ENCODE measurements at places on chromosomes 11 and 22. TPM values are rescaled to one million over a fixed set of nuclear protein-coding genes. Genes with fewer than 3 reads are reported as not detected.

- DNase-seq: no peak
These were observed 16.5 kb downstream of the RHBDD3 start for GRCh38 chr22:29251265-29251664.

DNA sequence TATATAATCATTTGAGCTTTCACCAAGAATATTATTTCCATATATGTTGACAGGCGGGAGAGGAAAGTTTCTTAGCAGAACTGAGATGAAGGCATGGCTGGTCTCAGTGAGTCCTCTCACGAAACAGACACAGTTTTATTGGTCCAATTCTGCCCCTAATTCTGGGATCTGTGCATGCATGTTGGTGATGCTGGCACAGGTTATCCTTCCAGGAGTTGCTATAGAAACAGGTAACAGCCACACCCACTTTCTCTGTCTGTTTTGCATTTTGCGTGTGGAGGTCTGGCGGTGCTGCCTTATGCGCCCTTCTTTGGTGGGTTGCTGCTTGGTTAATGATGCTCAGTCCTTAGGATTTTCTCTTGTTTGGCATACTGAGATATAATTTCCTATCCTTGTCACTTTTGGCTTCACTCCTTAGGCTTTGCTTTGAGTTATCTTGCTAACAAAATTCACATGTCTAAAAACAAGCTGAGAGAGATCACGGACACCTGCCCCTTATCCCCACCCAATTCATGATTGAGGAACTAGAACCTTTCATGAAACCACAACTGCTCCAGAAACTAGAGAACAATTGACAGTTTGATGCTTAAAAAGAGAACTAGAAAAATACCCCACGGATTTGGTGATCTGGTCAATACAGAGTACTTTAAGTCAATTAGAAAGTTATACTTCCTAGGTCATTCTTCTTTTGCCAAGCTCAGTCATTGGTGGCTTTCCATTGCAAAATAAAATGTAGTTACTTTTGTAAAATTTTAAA lies 189.3 kb downstream of the FAT3 start:
- DNase-seq: no peak

- peak; percentile 91 for DNase-seq
These were observed 44.9 kb downstream of the WNT11 start for GRCh38 chr11:76161261-76161961.

GRCh38 chr11:91653079-91653754 lies 571.4 kb upstream of the FAT3 start:
- peak; percentile 30 for DNase-seq

Gene MYBPC3
- 1.1 TPM for total RNA-seq
